ENCODE measurements at places on chromosomes 6 and 20. TPM values are rescaled to one million over a fixed set of nuclear protein-coding genes. Genes with fewer than 3 reads are reported as not detected.

- peaks cover 2% of the 10 kb centered on the region for H3K4me1 ChIP-seq
- no peak overlapping the region for H3K27ac ChIP-seq
- peaks cover 26% of the 10 kb centered on the region for H3K27me3 ChIP-seq
- H3K4me3 ChIP-seq: no peak overlapping the region
- DNase-seq: no peak
Observed at GRCh38 chr20:38889792-38890496, 36.3 kb upstream of the FAM83D start.

DNA sequence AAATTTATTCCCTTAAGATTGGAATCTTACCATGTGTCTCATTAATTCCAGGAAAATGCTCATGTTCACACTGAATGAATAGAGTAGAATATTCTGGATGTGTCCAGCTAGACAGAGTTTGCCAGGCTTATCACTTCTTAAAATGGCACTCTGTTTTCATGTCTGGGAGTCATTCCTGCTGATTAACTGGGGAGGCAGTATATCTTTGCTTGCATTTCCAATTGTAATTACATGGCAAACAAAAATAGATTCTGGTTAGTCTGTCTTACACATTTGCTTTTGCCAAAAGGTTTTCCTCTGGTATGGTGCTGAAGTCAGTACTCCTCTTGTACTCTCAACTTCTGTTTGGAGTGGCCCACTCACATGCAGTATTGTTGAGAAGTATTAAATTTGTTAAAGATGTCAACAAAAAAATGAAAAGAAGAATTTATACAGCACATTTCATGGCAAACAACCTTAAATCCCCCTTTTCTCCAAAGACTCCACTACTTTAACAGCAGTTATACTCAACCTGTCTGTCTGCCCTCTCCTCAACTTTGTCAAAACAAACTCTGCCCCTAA is 70.2 kb downstream of the TENT5A start:
- H3K27me3 ChIP-seq: no peaks in the 10 kb centered on the region
- peaks cover 5% of the 10 kb centered on the region for H3K4me1 ChIP-seq
- H3K27ac ChIP-seq: no peak overlapping the region
- no peak overlapping the region for H3K4me3 ChIP-seq
- no peak for DNase-seq

GRCh38 chr6:34469499-34469898 is 3.6 kb downstream of the PACSIN1 start:
- no peak overlapping the region for H3K27ac ChIP-seq
- no peaks in the 10 kb centered on the region for H3K36me3 ChIP-seq
- peaks cover 32% of the 10 kb centered on the region for H3K27me3 ChIP-seq
- H3K4me3 ChIP-seq: no peak overlapping the region
- H3K4me1 ChIP-seq: peaks cover 5% of the 10 kb centered on the region
- DNase-seq: no peak

DNA sequence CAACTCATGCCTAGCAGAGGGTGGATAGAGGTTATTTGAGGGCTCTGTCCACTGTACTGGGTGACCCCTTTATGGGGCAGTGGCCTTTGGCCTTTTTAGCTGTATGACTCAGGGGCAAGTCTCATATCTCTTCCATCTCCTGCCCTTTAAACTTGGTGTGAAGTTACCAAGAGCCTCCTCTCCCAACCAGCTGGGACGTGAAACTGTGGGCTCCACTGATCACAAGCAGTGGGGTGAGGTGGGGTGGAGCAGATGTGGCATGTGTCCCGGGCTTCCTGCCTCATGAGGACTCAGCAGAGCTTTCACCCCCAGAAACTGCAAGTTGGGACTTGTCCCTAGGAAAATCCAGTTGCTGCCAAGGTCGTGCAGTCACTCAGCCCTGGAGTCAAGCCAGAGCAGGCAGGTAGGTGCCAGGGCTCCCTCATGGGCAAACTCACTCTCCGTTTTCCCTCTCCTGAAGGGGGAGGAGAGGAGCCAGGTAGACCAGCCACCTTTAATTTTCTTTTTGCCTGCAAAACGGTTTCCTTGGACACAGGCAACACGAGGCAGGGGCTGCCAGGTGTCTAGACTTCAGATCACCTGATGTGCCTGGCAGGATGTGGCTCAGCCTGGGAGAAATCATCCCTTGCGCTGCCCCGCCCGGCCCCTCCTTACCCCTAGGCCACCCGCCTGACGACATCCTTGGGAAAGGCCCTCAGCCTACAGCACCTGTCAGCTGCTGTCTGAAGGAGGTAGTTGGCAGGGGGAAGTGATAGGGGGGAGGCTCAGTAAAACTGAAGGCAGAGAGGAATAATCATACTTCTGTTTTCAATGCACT is 4.0 kb downstream of the CDKN1A start:
- peak overlapping the region; percentile 62 for H3K4me3 ChIP-seq
- H3K27ac ChIP-seq: peak overlapping the region; percentile 64
- H3K27me3 ChIP-seq: no peaks in the 10 kb centered on the region
- H3K36me3 ChIP-seq: peaks cover 39% of the 10 kb centered on the region
- no peak for DNase-seq
- H3K4me1 ChIP-seq: peaks cover 41% of the 10 kb centered on the region

Gene TFAP2B
- 27.5 TPM for total RNA-seq

Gene SS18L1
- 19.9 TPM for total RNA-seq
